ENCODE measurements at places on chromosomes 16 and 17.

- no peak for DNase-seq
Observed at GRCh38 chr17:78611607-78612006, 34.4 kb upstream of the DNAH17 start.

GRCh38 chr17:47730681-47731080, 2.4 kb upstream of the TBX21 start:
- no peak for DNase-seq

GRCh38 chr16:47612711-47613110, 151.6 kb downstream of the PHKB start:
- no peak for DNase-seq

GRCh38 chr17:50618941-50619340, 15.7 kb upstream of the ABCC3 start:
- DNase-seq: no peak

DNA sequence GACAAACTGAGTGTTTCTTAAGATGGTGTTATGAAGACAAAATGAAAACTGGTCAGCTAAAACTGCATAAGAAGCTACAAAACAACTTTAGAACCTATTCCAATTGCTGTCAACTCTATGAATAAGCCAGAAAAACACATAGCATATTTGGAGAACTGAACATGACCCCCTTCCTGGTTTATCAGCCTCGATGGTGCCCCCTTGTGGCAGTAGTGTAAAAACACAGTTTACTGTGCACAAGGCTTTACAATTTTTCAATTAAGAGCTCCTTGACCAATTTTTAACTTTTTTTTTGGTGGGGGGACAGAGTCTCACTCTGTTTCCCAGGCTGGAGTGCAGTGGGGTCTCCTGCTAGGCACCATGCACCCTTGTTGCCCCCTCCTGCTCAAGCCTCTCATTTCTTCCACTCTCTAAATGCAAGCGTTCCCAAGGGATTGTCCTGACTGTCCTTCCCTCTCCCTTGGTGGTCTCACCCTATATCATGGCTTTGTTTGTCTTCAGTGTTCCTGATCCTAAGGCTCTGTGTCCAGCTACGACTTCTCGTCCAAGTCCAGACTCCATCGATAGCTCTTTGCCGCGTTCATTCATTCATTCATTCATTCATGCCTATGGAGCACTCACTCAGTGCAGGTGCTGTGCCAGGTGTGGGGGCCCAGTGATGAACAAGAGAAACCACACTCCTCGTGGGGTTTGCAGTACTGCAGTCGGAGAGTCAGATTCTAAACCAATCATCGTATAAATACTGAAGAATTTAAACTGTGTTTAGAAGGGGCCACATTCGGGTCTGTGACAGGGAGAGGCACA, 7.5 kb downstream of the EIF1 start:
- DNase-seq: peak; percentile 40

- DNase-seq: no peak
Observed at GRCh38 chr17:15453782-15454181, 13.6 kb downstream of the CDRT4 start.

- DNase-seq: no peak
Observed at GRCh38 chr17:47785538-47786123, 36.0 kb downstream of the OSBPL7 start.

DNA sequence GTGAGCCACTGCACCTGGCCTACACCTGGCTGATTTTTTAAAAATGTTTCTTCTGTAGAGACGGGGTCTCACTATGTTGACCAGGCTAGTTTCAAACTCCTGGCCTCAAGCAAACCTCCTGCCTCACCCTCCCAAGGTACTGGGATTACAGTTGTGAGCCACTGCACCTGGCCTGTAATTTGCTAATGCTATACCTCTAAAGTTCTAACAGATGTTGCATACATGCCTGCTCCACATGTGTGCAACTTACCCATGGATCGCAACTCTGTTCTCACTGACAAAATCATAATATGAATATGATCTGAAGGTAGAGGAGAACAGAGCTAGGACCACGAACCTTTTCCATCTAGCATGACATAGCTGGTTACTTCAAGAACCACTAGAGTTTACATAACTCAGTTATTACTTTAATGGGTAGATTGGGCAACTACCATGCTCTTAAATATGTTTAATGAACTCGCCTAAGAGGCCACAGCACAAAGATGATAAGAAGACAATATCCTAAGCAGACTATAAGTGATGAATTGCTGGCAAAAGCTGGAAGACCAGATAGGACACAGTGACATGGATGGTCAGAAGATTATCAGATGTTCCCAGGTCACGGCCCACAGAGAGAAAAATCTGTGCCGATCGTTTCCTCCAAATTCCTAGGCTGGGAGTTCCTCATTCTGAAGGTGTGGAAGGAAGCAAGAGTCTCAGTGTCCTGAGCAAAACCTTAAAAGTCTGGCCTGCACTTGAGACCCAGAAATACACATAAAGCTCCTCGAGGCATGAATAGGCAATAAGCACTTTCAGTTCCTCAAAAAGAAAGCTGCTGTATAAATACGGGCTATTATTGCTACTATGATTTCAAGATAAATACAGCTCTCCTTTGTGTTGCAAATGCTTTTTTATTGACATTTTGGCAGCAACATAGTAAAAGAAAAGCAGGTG, 53.6 kb upstream of the ICAM2 start:
- DNase-seq: peak; percentile 32

- DNase-seq: no peak
Observed at GRCh38 chr17:1473170-1473569, 17.1 kb upstream of the CRK start.

- DNase-seq: peak; percentile 37
Observed at GRCh38 chr17:66468241-66469087, 166.1 kb downstream of the PRKCA start.
